Gastrocnemius medialis (tissue), 4 donors: ENCODE measurements at places on chromosomes 3 and 15. TPM values are rescaled to one million over a fixed set of nuclear protein-coding genes. Genes with fewer than 3 reads are reported as not detected.
A peak's percentile ranks its signal among the peaks of the same experiment; 100 is the strongest.

- no peak overlapping the region for H3K4me3 ChIP-seq
- H3K36me3 ChIP-seq = no peaks in the 10 kb centered on the region
- H3K27me3 ChIP-seq = no peaks in the 10 kb centered on the region
- H3K27ac ChIP-seq = no peak overlapping the region
- no peaks in the 10 kb centered on the region for H3K4me1 ChIP-seq
- no peak for DNase-seq
These were observed 272.3 kb downstream of the ARRDC4 start for GRCh38 chr15:98232761-98233160.

DNA sequence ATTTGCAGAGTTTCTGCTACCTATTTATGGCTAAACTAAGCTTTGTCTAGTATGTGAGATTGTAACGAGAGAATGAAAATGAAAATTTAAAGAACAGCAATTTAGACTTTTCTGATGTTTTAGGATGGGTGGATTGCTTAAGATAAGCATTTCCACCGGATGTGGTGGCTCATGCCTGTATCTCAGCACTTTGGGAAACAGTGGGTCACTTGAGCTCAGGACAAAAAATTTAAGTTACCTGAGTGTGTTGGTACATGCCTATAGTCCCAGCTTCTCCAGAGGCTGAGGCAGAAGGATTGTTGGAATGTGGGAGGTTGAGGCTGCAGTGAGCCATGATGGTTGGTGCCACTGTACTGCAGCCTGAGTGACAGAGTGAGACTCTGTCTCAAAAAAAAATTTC, 3.3 kb downstream of the PPP4R2 start:
- peaks cover 56% of the 10 kb centered on the region for H3K4me1 ChIP-seq
- peak overlapping the region; percentile 98 for H3K27ac ChIP-seq
- H3K36me3 ChIP-seq = no peaks in the 10 kb centered on the region
- DNase-seq = no peak
- H3K4me3 ChIP-seq = no peak overlapping the region

GRCh38 chr15:96273317-96274086, 57.0 kb upstream of the NR2F2 start:
- no peak overlapping the region for H3K4me3 ChIP-seq
- no peaks in the 10 kb centered on the region for H3K4me1 ChIP-seq
- H3K27me3 ChIP-seq = no peaks in the 10 kb centered on the region
- H3K36me3 ChIP-seq = no peaks in the 10 kb centered on the region

DNA sequence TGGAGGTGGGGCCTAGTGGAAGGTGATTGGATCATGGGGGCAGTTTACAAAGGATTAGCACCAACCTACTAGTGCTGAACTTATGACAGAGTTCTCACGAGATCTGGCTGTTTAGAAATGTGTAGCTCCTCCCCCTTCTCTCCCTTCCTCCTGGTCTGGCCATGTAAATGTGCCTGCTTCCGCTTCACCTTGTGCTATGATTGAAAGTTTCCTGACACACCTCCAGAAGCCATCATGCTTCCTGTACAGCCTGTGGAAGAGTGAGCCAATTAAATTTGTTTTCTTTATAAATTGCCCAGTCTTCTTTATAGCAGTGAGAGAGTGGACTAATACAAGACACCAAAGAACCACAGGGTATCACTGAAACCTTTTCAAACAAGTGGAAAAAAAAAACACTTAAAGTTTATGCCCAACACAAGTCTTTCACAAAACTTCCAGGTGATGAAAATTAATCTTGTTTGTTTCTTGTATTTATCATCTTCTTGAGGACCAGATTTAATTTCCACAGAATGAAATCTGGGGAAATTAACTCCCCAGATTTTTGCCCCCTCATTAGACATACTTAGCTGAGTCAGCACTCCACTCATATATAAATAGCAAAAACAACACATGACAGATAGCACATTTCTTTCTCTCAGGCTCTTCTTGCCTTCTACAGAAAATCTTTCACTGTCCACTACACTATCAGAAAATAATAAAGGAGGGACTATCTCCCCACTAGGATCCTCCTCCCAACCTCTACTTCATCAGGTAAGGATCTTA, 847.2 kb downstream of the TUSC7 start:
- H3K36me3 ChIP-seq = no peaks in the 10 kb centered on the region
- no peak overlapping the region for H3K4me3 ChIP-seq
- no peaks in the 10 kb centered on the region for H3K4me1 ChIP-seq
- DNase-seq = no peak
- H3K27me3 ChIP-seq = no peaks in the 10 kb centered on the region

DNA sequence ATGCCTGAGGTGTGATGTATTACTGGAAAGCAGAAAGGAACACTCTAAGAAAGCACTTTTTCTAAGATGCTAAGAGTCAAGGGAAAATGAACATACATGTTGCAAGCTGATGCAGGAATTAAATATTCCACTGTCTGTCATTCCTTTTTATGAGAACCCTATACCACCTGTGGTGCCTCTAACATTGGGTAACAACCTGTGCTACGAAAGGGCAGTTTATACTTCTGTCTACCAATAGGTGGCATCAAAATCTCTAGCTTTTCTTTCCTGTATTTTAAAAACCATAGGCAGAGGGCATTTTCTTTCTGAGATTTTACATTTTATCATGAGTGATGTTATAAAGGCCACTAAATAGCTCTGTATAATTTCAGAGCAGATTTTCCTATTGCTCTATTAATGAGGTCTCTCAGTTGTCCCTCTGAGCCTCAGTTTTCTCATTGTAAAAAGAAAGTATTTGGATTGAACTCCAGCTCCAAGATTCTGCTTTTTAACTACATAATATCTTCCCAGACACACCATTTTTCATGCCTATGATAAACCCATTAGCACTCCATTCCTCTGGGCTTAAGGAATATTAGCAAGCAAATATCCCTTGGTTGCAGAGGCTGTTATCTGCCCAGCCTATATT, 3.5 kb upstream of the CPNE4 start:
- no peaks in the 10 kb centered on the region for H3K4me1 ChIP-seq
- no peak for DNase-seq
- H3K4me3 ChIP-seq = no peak overlapping the region
- no peaks in the 10 kb centered on the region for H3K36me3 ChIP-seq
- no peak overlapping the region for H3K27ac ChIP-seq

DNA sequence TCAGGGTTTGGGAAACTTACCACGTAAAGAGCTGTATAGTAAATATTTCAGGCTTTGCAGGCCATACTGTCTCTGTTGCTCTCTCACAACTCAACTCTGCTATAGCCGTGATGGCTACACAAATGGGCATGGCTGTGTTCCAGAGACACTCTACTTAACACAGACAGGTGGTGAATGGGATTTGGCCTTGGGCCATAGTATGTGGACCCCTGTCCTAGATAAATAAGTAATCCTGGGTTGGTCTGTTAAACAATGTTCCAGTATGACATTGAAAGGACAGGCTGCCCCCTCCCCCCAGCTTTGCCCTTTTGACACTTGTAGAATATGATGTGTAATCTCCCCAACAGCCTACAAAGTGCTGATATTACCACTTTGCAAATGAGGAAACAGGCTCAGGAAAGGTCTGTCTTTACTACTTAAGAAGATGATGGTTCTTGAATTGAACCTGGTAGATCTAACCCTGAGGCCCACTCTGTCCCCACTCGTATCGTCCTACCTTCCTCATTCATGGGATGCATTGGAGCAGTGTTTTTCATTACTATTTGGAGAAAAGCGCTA, 38.4 kb downstream of the SLCO3A1 start:
- no peaks in the 10 kb centered on the region for H3K27me3 ChIP-seq
- H3K36me3 ChIP-seq = no peaks in the 10 kb centered on the region
- no peak overlapping the region for H3K27ac ChIP-seq
- no peak overlapping the region for H3K4me3 ChIP-seq
- DNase-seq = no peak

CCDC51 gene
- 10.3 TPM for total RNA-seq

CA12 gene
- total RNA-seq = 1.7 TPM

- DNase-seq = no peak
- no peak overlapping the region for H3K27ac ChIP-seq
- H3K4me1 ChIP-seq = no peaks in the 10 kb centered on the region
- H3K36me3 ChIP-seq = no peaks in the 10 kb centered on the region
- no peaks in the 10 kb centered on the region for H3K27me3 ChIP-seq
- no peak overlapping the region for H3K4me3 ChIP-seq
These were observed 62.2 kb upstream of the AKAP13 start for GRCh38 chr15:85318048-85318731.

MYLK gene
- 10.5 TPM for total RNA-seq

DNA sequence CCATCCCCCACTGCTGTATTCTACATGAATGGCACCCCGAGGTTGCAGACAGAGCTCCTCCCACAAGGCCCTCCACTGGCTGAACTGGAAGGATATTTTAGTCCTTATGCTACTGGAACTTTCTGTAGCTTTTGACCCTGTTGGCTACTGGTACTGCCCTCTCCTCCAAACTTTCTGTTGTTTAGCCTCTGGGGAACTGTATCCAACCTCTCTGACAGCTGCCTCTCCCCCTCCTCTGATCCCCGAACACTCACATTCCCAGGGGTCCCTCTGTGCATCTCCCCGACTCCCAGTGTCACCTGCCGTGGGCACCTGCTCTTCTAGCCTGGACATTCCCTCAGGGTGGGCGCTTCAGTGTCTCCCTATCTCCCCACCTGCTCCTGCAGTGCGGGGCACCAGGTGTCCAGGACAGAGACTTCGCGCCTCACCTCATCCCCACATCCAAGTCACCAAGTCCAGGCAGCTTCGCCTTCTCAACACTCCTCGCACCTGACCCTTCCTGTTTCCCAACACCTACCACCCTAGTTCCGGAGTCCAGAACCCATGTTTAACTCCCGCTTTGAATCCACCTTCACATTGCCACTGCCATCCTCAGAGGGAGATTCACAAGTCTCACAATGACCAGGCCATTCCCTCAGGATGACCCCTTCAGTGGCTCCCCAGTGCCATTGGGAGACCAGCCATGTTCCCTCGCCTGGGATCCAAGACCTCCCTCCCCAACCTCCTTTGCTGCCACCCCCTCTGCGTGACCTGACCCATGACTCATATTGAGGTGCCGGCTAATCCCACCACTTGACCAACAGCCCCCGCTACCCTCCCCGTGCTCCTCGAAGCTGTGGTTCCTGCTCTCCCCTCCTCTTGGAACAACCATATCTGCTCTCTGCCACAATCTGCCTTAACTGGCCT, 34.2 kb downstream of the BDH1 start:
- H3K4me3 ChIP-seq = no peak overlapping the region
- H3K27ac ChIP-seq = no peak overlapping the region
- peaks cover 2% of the 10 kb centered on the region for H3K4me1 ChIP-seq
- no peaks in the 10 kb centered on the region for H3K27me3 ChIP-seq
- no peaks in the 10 kb centered on the region for H3K36me3 ChIP-seq

TMEM158 gene
- 0.51 TPM for total RNA-seq

MAGI1 gene
- total RNA-seq = 2.6 TPM

DNA sequence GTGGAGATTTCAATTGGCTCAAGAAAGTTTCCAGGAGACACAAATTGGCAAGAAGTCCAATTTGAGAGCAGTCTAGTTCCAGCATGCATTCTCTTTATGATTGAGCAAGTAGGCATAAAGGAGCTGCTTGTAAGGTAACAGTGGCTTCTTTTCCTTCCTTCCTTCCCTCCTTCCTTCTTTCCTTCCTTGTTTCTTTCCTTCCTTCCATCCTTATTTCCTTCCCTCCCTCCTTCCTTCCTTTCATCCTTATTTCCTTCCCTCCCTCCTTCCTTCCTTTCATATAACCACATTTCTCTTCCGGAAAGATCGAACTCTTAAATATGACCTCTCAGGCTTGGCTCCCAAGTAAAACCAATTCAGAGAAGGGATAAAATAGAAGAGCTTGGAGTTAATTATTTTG, 29.4 kb upstream of the ATP11B start:
- H3K4me1 ChIP-seq = no peaks in the 10 kb centered on the region
- H3K4me3 ChIP-seq = no peak overlapping the region
- H3K36me3 ChIP-seq = no peaks in the 10 kb centered on the region
- no peak for DNase-seq
- no peak overlapping the region for H3K27ac ChIP-seq
- H3K27me3 ChIP-seq = no peaks in the 10 kb centered on the region

XXYLT1 gene
- total RNA-seq = 0.87 TPM

GRCh38 chr3:128297401-128298138, 144.3 kb downstream of the EEFSEC start:
- no peak overlapping the region for H3K27ac ChIP-seq
- H3K4me3 ChIP-seq = no peak overlapping the region
- H3K36me3 ChIP-seq = no peaks in the 10 kb centered on the region
- no peak for DNase-seq
- no peaks in the 10 kb centered on the region for H3K27me3 ChIP-seq

- no peak for DNase-seq
- no peaks in the 10 kb centered on the region for H3K36me3 ChIP-seq
- H3K27ac ChIP-seq = no peak overlapping the region
- no peaks in the 10 kb centered on the region for H3K27me3 ChIP-seq
- H3K4me3 ChIP-seq = no peak overlapping the region
- H3K4me1 ChIP-seq = no peaks in the 10 kb centered on the region
These were observed 328.9 kb upstream of the CBLB start for GRCh38 chr3:106197532-106198194.

GRCh38 chr15:89198934-89199333, 22.4 kb downstream of the RLBP1 start:
- peaks cover 7% of the 10 kb centered on the region for H3K4me1 ChIP-seq
- no peak overlapping the region for H3K27ac ChIP-seq
- no peak for DNase-seq
- H3K4me3 ChIP-seq = no peak overlapping the region

OR5K2 gene
- not detected for total RNA-seq

- no peaks in the 10 kb centered on the region for H3K4me1 ChIP-seq
- H3K36me3 ChIP-seq = no peaks in the 10 kb centered on the region
- H3K27me3 ChIP-seq = peaks cover 24% of the 10 kb centered on the region
- DNase-seq = no peak
These were observed 155.4 kb upstream of the GOLGA6L4 start for GRCh38 chr15:84079885-84080777.

- H3K27ac ChIP-seq = no peak overlapping the region
- no peaks in the 10 kb centered on the region for H3K36me3 ChIP-seq
- no peak for DNase-seq
- H3K4me3 ChIP-seq = no peak overlapping the region
These were observed 1233.1 kb downstream of the OTOL1 start for GRCh38 chr3:162729686-162730085.

DNA sequence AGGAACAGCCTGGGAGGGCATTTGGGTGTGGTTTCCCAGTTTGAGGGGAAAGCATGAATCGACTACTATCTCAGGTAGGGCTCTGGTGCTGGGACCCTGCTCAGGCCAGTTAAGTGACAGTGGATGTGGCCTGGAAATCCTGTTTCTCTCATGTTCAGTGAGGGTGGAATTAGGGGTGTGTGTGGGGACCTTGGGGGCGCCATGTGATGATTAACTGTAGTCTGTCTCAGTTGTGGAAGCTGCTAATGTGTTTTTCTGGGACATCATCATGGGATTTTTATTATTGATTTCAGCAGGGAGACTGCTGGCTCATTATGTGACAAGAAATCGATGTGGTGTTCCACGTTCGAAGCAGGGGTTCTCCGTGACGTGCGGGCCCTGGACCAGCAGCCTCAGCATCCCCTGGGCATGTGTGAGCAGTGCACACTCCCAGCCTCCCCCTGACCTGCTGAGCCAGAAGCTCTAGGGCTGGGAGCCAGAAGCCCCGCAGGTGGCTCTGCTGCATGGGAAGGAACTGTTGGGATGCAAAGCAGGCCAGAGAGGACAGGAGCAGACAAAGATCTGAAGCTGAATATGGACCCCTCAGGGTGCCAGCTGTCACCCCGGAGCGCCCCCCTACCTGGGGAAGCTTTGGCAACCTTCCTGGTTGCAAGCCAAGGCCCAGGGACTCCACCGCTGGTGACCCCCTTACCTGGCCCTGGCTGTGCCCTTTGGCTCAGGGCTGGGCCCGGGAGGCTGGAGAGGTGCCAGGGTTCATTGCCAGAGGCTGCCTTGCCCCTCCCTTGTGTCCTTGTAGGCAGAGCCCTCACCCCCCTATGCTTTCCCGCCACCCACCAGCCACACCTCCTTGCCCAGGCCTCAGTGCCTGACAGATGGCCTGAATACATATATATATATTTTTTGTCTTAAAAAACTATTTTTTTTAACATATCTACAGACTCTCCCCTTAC, 149.8 kb downstream of the APBA2 start:
- H3K27me3 ChIP-seq = no peaks in the 10 kb centered on the region
- H3K27ac ChIP-seq = no peak overlapping the region
